ENCODE measurements at places on chromosomes 2 and 18. TPM values are rescaled to one million over a fixed set of nuclear protein-coding genes. Genes with fewer than 3 reads are reported as not detected.

DNA sequence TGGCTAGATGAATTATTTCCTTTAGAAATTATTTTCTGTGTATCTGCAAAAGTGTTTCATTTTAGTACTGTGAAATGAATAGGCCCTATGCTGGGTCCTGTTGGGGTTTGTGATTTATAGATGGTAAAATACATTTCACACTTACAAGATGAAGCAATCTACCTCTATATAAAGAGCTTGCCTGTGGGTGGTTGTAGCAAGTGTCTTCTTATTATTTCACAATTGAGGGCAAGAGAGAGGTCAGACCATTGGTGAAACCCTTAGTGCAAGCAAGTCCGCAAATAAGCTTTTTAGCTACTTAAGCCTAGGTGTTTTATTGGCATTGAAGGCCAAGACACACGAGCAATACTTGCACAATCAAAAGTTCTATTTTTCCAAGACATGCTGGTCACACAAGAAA lies 153.1 kb downstream of the FMNL2 start:
- DNase-seq, result no peak

The CAPN14 gene
- 2.2 TPM for polyA plus RNA-seq

The HMSD gene
- polyA plus RNA-seq, result 0.94 TPM

GRCh38 chr2:26685989-26686839 lies 6.3 kb upstream of the KCNK3 start:
- DNase-seq, result no peak

DNA sequence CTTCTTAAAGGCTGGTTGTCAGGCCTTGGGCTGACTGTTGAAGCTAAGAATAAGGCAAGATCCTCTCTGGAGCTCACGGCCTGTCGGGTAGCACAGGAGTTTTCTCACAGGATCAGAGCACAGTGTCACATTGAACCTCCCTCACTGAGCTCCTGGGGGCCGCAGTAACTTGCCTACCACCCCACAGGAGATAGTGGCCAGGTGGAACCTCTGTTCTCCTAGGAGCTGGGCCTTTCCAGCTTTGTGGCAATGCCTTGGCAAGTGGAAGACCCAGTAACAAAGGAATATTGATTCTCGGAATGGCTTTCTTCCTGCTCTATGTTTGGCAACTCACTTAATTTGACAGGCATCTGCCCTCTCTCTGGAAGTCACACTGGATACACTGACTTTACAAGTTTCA lies 1.2 kb upstream of the ALK start:
- no peak for DNase-seq

DNA sequence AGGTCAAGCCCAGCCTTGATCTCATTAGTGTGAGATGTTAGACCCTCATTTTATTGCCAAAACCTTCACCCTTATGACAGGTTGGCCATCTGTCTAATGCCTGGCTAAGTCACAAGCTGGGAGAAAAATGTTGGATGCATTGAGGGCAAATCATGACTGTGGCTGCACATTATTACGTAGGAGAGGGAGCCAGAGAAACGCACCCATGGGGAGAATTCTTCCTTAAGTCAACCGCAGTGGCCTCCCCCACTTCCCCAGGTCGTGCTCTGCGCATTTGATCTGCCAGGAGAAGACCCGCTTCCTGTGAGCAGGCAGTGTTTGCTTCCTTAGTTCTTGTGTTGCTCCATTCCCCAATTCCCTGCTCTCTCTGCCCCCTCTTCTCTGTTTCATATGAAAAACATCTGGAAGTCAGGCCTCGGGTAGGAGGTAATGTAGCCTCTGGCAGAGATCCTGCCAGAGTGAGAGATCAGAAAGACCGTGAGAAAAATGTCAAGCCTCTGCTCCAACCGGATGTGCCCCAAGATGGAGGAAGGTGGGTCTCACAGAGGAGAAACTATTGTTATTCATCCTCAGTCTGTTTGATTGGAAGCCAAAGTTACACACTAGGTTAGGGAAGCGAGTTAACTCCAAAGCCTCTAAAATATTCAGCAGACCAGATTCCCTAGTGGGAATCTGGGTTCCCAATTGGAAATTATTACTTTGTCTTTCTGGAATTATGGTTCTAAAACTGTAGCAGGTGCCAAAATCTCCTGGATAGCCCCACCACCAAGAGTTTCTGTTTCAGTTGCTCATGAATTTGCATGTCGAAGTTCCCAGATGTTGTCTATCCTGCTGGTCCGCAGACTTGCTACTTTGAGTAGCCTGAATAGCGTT lies 144.3 kb upstream of the PELI1 start:
- DNase-seq, result no peak

GRCh38 chr2:231299267-231299666 lies 96.2 kb upstream of the B3GNT7 start:
- no peak for DNase-seq

GRCh38 chr2:45932278-45932975 lies 281.0 kb downstream of the PRKCE start:
- peak; percentile 41 for DNase-seq

GRCh38 chr2:157178874-157179273 lies 78.6 kb upstream of the GALNT5 start:
- no peak for DNase-seq

The HJURP gene
- polyA plus RNA-seq, result 20.2 TPM

GRCh38 chr18:55522011-55522410 lies 66.0 kb downstream of the TCF4 start:
- no peak for DNase-seq

- no peak for DNase-seq
These were observed 373.8 kb upstream of the SYT4 start for GRCh38 chr18:43651057-43651456.

The TOGARAM2 gene
- polyA plus RNA-seq, result not detected

DNA sequence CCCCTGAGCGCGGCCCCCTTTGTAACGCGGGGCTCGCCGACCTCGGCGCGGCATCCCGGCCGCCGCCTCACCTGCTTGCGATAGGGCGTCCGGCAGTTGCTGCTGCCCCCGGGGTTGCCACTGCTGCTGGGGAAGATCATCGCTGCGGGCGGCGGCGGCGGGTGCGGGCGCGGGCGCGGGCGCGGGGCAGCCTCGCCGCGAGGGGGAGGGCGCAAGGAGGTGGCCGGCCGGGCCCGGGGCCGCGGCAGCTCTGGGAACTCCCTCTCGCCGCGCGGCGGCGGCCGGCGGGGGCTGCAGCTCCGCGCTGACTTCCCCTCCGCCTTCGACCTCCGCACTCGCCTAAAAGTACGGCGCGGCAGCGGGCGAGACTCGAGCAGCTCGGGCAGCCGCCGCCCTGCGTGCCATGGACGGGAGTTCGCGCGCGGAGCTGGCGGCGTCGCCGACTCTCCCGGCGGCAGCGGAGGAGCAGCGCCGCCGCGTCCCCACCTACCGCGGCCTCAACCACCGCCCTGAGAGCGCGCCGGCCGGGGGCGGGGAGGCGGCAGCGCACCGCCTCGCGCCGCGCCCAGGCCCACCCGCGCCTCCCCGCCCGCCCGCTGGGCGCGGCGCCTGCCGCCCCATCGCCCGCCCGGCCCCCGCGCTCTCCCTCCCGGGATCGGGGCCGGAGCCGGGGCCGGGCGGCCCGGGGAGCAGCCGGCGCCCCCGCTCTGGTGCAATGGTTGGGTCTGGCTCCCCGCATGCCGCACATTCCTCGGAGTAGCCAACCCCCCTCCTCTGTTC lies 86.0 kb downstream of the RBMS1 start:
- no peak for DNase-seq

The RAB12 gene
- polyA plus RNA-seq, result 23.7 TPM

The ALLC gene
- polyA plus RNA-seq, result not detected

GRCh38 chr18:54316071-54316820 lies 41.4 kb downstream of the STARD6 start:
- DNase-seq, result no peak

DNA sequence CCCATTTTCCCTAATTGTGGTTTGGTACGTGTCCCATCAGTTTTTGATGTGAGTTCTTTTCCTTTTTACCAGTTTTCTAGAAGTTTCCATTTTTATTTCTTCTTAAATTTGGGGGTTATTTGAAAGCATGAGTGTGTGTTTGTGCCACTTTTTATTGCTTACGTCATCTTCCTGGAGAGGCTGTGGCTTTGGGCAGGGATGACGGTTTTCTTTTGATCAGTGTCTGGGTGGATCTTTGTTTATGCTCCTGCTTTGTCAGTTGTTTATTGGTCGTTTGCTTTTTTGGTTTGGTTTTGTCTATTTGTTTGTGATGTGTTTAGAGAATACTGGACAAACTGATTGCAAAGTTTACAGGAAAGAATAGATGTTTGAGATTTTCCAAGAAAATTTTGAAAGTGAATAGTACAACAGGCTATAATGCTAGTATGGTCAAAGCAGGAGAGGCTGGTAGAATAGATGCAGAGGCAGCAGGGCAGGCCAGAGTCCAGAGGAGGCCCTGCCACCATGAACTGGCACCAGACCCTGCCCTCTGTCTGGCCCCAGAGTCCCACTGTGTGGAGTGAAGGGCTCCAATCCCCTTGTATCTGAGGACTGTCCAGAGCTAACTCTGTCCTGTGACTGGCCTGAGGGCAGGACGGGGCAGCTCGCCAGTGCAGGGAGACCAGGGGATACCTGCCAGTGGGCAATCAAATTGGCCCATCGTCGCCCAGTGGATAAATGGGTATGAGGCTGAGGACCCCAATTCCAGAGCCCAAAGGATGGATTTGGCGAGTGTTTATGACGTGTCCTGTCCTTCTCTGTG lies 23.4 kb upstream of the SNED1 start:
- DNase-seq, result no peak

The FSIP2 gene
- 0.38 TPM for polyA plus RNA-seq

GRCh38 chr18:31380912-31381311 lies 4.3 kb downstream of the DSG4 start:
- peak; percentile 7 for DNase-seq

DNA sequence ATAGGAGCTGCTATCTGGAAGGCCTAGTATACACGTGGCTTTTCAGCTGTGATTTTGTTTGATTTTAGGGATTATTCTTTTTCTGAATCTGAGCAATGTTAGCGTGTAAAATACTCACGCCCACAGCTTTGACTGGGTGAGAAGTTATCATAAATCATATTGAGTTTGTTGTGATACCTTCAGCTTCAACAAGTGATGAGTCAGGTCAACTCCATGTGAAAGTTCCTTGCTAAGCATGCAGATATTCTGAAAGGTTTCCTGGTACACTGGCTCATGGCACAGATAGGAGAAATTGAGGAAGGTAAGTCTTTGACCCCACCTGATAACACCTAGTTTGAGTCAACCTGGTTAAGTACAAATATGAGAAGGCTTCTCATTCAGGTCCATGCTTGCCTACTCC lies at the start of gene GKN1:
GKN1 (plus strand) TSS at position 386 of the 400 bp plus-strand sequence. CDS start 42 bp downstream, outside the sequence.
- no peak for DNase-seq

GRCh38 chr2:38097988-38098385 lies 22.0 kb upstream of the CYP1B1 start:
- no peak for DNase-seq

The CFC1 gene
- polyA plus RNA-seq, result not detected

The GLI2 gene
- polyA plus RNA-seq, result 0.04 TPM

DNA sequence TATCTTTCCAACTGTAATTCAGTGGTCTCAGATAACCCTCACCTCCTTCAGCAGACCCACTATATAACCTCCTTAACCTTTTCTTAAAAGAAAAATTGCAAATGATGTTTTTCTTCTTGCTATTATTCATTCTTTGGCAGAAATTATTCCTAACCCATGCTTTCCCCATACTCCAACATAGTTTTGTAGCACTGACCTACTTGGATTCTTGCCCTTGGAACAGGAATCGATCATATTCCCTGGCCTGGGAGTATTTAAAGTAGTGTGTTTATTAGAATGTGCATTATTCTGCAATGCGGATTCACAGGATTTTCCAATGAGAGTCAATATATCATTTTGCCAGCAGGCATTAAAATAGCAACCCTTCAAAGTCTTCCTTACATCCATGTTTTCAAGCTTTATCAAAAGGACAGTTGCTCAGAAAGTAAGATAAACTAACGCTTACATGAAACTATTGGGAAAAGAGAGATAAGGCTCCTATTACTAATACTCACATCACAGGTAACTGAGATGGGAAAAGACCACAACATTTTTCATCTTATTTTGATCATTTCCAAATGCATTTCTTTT lies 37.4 kb downstream of the CHN1 start:
- DNase-seq, result no peak

The ZNG1B gene
- 19.6 TPM for polyA plus RNA-seq

DNA sequence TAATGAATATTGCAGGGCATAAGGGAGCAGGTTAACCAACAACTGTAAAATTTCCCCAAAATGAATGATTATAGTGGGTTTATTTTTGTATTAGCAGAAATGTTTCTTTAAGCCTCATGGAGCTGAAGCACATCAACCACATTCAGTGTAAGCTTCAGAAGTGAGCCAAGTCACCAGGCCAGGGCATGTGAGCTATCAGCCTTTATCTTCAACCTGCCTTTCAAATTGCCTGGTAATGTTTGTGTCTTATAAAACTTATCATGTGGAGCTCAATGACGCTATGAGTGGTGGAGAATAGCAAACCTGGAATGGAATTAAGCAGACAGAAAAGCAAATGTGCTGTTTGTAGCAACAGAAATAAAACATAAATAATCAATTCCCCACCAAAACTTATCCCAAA lies 1068.4 kb downstream of the LRP1B start:
- DNase-seq, result no peak

Data from keratinocyte (primary cell).